ENCODE measurements at places on chromosomes 7 and 10.

- DNase-seq = no peak
Observed at GRCh38 chr7:91248996-91249395, 15.2 kb upstream of the FZD1 start.

DNA sequence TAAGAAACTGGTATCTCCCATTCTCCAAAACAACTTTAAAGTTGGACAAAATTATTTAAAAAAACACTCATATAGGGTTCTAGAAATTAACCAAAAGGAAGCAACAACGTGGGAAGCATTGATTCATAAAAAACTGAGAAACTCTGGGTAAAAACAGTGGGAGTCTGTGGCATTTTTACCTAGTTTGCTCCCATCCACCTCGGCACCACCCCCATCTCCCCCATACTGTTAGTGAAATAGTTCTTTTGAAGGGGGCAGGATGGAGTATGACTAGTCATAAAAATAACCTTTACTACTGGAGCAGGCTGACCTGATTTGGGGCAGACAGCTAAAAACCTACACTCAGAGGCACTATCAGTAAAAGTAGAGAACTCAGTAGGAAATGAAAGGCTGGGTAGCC lies 123.2 kb downstream of the AVL9 start:
- no peak for DNase-seq

DNA sequence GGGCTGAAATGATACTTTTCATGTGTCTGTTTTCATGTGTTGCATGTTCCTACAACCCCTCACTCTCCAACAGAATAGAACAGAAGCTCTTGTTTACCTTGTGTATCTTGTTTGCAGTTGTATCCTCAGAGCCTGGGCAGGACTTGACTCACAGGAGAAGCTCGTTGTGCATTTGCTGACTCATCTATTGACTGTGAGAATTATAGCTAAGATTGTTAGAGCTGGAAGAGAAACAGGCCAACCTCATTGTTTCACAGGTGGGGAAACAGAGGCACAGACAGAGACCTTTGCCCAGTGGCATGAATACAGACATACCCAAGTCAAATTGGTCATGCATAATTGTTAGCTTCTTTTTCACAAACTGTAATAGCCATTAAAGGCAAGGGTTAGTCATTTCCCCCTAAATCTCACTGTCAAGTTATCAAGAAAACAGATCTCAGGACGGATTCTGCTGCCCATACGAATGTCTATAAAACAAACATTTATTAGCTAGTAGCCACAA lies 4.6 kb upstream of the TSPAN15 start:
- peak; percentile 28 for DNase-seq

DNA sequence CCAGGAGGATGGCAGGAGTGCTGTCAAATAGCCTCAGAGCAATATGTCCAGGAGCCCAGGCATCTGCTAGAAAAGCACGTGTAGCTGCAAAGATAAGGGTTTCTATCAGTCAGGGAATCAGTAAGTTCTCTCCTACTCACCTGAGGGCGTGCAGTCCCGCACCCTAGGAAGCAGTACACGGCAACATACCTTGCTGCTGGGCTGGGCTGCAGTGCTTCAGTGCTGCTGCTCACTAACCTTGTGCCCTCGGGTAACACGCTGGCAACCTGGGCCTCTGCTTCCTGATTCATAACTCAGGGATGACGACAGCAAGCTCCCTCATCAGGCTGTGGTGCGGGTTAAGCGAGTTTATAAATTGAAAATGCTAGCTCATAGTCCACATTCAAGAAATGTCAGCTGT lies 29.5 kb upstream of the CCNY start:
- no peak for DNase-seq

- no peak for DNase-seq
Observed at GRCh38 chr10:49129376-49129775, 4.4 kb downstream of the FAM170B start.

DNA sequence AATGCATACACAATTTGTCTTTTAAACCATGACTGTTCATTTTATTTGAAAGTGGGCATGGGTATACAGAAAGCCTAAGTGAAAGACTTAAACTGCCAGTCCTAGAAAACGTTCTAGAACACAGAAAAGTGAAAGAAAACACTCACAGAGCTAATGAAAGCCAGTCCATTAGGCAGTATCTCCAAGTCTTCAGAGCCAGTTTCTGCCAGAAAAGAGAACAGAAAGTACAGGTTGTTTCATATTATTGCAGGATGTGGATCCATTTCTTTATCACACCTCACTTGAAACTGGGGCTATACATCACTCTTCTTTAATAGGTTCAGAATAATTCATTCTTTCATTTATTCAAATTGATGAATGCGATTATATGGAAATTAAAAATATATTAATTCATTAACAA lies 7.7 kb downstream of the PON1 start:
- DNase-seq = no peak

GRCh38 chr10:79153745-79154144 lies 85.0 kb downstream of the ZMIZ1 start:
- no peak for DNase-seq

DNA sequence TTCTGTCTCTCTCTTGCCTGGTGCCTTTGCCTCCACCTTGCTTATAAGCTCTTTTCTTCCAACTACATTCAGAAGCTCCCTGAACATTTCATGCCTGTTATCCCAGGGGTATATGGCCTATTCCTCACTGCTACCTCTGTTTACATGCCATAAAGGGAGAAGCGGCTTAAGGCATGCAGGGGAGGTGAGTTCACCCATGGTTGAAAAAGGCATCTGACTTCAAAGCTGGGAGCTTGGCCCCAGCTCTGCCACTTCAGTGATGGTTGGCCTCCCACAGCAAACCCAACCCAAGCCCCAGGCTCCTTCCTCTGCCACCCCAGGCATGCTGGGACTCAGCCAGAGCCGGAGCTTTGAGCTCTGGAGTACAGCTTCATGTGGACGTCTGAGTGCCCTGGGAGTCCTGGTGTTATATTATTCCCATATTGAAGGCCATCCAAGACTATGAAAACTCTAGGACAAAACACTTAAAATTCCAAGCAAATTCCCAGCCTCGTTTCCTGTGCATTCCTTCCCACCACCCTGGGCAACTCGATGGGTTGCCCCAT lies 468.6 kb upstream of the ZMIZ1 start:
- no peak for DNase-seq

DNA sequence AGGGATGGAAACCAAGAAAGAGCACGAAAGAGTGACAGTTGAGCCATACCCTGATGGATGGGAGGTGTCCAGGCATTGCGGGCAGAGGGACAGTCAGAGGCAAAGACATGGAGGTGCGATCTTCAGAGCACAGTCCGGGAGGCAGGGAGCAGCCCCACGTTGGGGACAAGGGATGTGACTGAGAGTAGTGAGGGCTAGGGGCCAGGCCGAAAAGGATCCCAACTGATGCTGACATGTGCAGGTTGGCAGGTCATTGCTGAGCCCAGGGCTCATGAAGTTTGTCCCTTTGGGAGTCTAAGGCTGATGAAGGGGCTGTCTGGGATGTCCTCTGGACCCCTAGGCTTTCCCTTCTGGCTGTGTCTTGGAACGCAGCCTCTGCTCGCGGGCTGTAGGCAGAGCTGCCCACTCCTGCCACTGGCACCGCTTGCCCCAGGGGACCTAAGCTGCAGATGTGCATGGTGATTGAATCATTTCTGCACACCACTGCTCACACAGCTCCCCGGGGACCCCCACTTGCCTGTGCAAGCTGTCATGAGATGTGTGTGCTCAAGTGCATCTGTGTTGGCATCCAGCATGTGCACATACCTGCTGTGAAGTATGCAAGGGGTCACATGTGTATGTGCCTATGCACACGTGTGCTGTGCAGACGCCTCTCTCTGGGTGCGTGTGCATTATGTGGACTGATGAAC lies 125.1 kb downstream of the ZMIZ1 start:
- no peak for DNase-seq

DNA sequence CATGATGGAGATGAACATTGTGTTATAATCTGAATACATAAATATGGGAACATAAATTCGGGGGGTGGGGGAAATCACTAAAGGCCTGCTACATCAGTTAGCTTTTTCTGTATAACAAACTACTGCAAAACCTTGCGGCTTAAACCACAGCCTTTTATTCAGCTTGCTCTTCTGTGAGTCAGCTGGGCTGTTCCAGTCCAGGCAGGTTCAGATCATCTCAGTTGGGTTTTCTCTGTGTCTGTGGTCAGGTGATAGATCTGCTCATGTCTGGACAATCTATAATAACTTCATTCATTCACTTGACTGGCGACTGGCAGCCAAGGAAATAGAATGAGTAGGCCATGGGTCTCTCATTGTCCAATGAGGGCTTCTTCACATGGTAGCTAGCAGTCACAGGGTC lies 23.5 kb downstream of the HTR7 start:
- no peak for DNase-seq

- DNase-seq = no peak
Observed at GRCh38 chr7:158454631-158455030, 133.0 kb downstream of the PTPRN2 start.

GRCh38 chr7:84914598-84914997 lies 272.3 kb downstream of the SEMA3D start:
- no peak for DNase-seq

Data from smooth muscle cell of the brain vasculature (primary cell).